ENCODE measurements at places on chromosomes 1 and 21.

DNA sequence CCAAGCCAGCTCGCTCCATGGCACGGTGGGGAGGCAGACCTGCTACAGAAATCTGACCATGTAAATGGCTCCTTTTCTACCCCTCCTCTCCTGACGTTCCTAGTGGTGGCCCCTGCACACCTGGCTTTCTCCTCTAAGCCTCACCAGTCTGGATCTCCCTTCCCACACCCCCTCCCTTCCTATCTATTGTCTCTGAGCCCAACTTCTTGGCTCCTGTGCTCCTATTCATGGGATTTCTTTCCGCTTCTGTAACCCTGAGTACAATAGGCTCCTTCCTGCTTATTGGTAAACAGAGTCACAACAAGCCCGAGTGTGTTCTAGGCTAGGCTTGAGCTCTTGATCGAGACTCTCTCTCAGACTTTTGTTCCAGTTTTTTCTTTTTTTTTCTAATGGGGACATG lies 17.6 kb downstream of the OPTC start:
- DNase-seq, result no peak

GRCh38 chr21:39040494-39041110 lies 142.6 kb downstream of the PSMG1 start:
- DNase-seq, result no peak

DNA sequence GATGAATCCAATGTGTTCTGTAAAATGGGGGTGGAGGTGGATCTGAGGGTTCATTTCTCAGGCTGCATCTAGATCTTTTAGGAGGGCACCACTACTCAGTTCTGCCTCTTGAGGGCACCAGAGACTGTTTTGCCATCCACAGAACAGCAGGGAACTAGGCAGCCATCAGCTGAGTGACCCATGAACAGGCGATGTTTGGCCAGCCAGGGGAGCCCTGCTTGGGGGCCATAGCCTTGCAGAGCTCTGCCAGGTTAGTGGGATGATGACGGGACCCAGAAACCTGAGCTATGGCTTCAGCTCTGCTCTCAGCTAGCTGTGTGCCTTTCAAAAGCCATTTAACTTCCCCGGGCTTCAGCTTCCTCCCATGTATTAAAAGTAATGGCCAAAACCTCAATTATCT lies 13.4 kb upstream of the NOS1AP start:
- DNase-seq, result peak; percentile 22

DNA sequence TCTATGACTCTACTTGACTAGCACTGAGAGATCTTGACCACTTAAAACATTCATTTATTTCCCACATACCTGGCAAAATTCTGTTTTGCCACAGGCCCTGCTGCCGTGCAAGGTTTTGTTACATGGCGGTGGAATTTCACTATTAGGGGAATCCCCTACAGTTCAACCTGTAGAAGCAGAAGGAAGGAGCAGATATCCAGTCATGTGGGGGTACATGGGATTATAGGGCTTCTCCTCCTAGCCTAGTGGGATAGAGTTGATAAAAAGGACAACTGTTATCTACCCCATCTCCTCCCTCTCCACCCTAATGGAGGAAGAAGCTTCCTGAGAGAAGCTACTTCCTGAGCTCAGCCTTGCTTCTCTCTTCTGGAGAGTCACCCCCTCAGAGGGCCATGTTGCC lies 17.7 kb upstream of the PROK1 start:
- DNase-seq, result no peak

DNA sequence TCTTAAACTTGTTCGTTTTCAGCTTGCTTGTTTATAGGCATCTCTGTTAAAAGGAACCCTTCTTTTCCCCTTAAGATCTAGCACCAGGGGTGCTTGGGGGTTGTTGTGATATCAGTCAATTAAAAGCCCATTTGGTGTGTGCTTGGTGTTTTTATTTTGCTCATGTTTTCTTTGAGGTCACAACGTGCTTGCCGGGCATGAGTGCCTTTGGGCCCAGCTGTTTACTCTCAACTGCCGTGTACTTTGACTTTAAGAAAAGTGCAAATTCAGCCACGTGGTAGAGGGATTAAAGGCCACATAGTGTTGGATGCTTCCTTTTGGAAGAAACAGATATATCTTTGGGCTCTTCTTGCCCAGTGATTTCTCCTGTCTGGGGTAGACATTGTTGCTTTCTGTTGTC lies 10.5 kb downstream of the ARID1A start:
- DNase-seq, result no peak

- DNase-seq, result no peak
These were observed 488 bp downstream of the DBT start for GRCh38 chr1:100249155-100249536.

GRCh38 chr21:46154955-46155513 lies 345 bp downstream of the FTCD start:
- DNase-seq, result no peak

DNA sequence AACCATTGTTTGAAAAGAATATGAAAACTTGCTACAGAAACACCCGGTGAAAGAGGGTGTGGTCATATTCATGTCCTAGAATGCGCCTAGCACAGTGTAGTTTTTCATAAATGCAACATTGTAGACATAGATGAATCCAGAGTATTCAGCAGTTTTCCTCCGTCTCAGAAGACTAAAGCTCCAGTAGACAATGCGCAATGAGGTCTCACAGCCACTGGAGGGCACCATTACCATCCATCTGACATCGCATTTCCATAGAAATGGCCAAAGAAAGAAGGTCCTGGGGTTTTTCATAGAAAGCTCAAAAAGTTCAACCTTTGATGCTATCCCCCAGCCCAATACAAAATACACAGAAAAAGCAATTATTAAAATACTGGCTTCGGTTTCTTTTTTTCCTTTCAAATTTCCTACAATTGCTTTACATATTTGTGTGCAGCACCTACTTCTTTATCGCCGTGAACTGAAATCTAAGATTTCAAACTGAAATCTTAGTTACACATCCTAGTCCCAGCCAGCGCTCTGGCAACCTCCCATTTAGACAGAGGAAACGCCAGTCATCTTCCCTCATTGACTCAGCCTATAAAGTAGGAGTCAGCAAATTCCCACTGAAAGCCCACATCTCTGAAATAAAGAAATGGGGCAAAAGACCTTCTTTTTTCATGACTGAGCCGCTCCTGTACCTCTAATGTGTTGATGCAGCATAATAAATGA lies 3.9 kb upstream of the CD58 start:
- DNase-seq, result peak; percentile 27

- no peak for DNase-seq
These were observed 9.2 kb upstream of the CPT2 start for GRCh38 chr1:53187401-53187800.

DNA sequence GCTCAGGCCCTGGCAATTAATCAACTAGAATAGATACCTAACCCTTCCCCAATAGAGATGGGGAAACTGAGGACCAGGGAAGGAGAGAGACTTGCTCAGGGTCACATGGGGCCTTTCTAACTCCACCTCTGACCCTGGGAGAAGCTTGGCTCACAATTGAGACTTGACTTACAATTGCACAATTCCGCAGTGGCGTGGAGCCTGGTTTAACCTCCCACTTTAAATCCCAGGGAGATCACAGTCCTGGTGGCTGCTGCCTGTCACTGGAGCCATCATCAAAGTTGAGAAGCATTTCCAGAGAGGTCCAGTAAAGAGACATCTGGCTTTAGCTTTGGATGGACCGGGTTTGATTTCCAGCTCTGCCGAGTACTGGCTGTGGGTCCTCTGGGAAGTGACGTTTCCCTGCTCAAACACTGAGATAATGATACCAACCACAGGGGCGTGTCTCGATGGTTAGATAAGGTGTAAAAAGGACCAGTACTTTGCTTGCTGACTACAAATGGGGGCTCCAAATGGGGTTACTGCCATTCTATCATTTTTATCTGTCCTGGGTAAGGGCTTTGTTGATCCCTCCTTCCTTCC lies 39.3 kb downstream of the TRIM62 start:
- no peak for DNase-seq

GRCh38 chr21:18743531-18743930 lies 339.9 kb upstream of the TMPRSS15 start:
- DNase-seq, result no peak

DNA sequence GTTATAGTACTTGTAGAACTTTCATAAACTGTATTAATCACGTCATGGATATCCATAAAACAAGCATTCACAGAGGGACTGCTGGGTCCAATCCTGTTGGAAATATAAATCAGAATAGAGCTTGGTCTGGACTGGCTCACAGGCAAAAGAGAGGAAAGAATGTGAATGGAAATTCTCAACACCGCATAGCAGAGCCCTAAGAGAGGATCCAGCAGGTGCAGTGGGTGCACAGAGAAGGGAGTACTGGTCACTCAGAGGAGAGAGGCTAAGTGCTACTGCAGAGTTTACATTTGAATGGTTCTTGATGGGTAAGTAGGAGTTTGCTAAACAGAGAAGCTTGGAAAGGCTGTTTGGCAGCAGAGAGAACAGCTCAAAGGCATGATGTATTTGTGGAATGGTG lies 231.7 kb downstream of the PAPPA2 start:
- DNase-seq, result no peak

DNA sequence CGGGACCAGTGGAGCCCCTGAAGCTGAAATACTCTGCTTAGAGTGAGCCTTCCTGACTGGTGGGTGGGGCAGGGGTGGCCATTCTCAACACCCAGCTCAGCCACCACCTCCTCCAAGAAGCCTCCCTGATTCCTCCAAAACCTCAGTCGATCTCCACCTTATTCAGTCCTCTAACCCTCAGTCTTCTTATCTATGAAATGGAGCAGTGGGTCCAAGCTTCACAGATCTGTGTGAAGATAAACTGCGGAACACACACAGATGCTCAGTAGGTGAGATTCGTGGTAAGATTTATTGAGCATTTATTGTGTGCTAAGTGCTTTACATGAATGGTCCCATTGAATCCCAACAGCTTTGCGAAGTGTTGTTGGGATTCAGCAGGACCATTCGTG lies 93.1 kb upstream of the RUNX3 start:
- no peak for DNase-seq

GRCh38 chr1:15816674-15817073 lies 9.2 kb upstream of the UQCRHL start:
- no peak for DNase-seq

- DNase-seq, result no peak
These were observed 13.0 kb downstream of the RGS7 start for GRCh38 chr1:241343956-241344355.

GRCh38 chr1:116127848-116128540 lies 16.8 kb downstream of the MAB21L3 start:
- no peak for DNase-seq

GRCh38 chr21:17550671-17551308 lies 37.9 kb downstream of the CXADR start:
- DNase-seq, result no peak

GRCh38 chr21:45982092-45982757 lies 655 bp downstream of the COL6A1 start:
- no peak for DNase-seq

- DNase-seq, result no peak
These were observed 47.4 kb upstream of the WNT2B start for GRCh38 chr1:112461200-112461871.

DNA sequence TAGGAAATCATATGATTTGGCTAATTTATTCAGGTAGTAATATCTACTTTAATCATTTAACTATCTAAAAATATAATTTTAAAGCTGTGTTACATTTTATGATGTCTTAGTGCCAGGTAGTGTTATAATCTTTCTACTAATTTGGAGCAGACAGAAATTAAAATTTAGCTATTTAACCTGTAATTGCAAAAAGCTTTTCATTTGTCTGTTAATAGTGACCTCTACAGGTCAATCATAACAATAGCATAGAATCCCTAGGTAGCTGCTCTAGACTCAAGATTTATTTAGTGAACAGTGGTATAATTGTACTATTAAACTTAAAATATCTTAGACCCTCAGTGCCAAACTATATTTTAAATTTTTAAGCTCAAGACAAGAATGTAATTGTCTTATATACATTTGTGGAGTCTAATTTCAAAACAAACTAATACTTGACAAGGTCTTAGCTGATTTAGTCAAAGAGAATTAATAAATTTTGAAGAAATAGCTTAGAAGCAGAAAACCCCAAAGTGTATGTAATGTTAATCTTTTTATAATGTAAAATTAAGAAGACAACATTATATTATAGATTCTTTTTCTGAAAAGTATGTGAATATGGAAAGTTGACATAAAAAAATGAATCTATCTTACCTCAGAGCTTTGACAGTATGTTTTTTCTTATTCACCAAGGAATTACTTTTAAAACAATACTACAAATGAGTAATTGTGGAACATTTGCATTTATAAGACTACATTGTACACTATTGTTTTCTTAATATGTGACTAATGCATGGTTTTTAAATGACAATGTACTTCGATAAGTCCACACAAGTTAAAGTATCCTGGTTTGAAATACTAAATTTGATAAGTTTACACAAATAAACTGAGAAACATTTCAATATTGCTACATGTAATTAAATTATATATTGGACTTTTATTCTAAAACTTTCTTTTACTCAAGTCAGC lies 64.1 kb upstream of the RNPC3 start:
- no peak for DNase-seq

- peak; percentile 3 for DNase-seq
These were observed at the start of gene HUNK for GRCh38 chr21:31872452-31873274. Gene HUNK, plus strand, starts transcription at chr21:31873020. Its CDS starts 655 bp downstream, at chr21:31873675.

GRCh38 chr1:228236744-228237143 lies 28.9 kb downstream of the OBSCN start:
- DNase-seq, result no peak

- DNase-seq, result no peak
These were observed 5.1 kb downstream of the MMEL1 start for GRCh38 chr1:2627746-2628145.

GRCh38 chr1:40300651-40301050 lies 16.4 kb downstream of the COL9A2 start:
- no peak for DNase-seq

GRCh38 chr1:28091043-28091781 lies 2.8 kb upstream of the EYA3 start:
- DNase-seq, result peak; percentile 90

DNA sequence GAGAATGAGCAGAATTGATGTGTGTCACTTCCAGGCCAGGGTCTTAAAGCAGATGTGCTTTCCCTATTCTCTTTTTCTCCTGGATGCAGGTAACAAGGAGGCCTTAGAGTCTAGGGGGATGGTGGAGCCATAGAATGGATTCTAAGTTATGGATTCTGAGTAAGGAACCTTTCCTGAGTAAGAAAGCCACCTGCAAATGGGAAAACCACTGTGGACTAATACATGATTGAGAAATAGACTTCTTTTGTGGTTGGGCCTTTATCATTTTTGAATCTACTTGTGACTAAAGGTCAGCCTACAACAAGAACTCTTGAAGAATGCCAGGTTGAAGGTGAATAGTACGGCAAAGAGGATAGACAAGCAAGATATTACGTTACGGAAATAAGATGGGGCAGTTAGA lies 116.1 kb downstream of the CDC7 start:
- no peak for DNase-seq

- no peak for DNase-seq
These were observed 95.6 kb upstream of the LBR start for GRCh38 chr1:225523263-225523950.

GRCh38 chr21:18104802-18105201 lies 139.8 kb upstream of the CHODL start:
- DNase-seq, result no peak

GRCh38 chr1:22204057-22204840 lies 61.4 kb upstream of the WNT4 start:
- no peak for DNase-seq

- DNase-seq, result no peak
These were observed 12.1 kb downstream of the TIE1 start for GRCh38 chr1:43312663-43313515.

Measured in stimulated activated CD4-positive, alpha-beta T cell treated with anti-CD3 and anti-CD28 coated beads, Interleukin-12 subunit alpha, Interleukin-12 subunit beta, amount 100 ng/mL, for 48 hours (primary cell).